Stimulated activated CD8-positive, alpha-beta memory T cell treated with anti-CD3 and anti-CD28 coated beads, Interleukin-7, amount 100 ng/mL, for 4 hours (primary cell): ENCODE measurements at places on chromosomes 13 and 19.

- DNase-seq = no peak
These were observed 5.0 kb downstream of the MLLT1 start for GRCh38 chr19:6274756-6275155.

- peak; percentile 17 for DNase-seq
These were observed 8.8 kb upstream of the CACNG6 start for GRCh38 chr19:53982611-53983010.

DNA sequence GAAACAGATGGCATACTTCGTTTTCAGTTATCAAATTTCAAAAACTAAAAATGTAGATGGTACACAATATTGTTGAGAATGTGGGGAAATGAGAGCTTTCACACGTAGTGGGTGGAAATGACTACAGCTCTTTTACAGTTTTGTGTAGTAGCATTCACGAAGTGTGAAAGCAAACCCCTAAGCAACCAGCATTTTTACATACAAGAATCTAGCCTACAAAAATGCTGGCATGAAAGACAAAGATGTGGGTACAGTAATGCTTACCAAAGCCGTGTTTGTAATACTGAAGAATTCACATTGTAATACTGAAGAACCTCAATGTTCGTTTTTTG lies 6.3 kb upstream of the ZNF283 start:
- DNase-seq = no peak

DNA sequence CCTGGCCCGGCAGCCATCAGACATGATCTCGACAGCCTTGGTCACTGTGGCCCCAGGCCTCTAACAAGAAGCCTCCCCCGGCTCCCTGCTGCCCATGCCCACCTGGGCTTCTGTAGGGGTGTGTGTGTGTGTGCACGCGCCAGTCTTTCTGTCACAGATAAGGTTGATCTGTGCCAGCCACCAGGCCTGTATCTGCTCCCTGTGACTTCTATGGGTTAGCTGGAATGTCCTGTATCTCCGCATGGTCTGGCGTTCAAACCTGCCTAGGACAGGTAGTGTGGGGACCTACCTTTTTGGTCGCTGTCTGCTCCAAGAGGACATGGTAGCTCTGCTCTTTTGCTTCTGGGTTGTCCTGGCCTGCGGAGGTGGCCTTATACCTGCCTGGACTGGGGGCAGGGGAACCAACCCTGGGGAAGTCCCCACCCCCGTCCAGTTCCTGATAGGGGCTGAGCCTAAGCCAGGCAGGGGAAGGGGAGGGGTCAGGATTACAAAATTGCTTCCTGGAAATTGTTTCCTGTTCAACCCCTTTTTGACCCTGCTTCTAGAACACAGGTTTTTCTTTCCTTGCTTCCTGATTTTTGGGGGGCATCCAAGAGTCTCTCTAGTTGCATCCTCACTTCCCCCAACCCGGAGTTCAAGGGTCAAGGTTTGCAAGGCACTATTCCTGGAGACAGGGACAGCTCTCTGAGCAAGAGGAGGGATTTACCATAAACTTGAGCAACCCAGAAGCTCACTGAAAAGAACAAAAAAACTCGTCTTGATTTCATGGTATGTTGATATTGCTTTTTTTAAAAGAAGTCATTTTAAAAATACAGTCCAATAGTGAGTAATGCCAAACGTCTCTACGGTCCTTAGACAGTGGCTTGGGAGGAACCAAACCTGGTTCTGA lies at the start of gene LRG1:
Gene LRG1 (minus strand): TSS at position 344 of the 889 bp plus-strand sequence. CDS start 23 bp downstream, at position 321.
- no peak for DNase-seq

- no peak for DNase-seq
These were observed 3.0 kb downstream of the MARK4 start for GRCh38 chr19:45254044-45254531.

DNA sequence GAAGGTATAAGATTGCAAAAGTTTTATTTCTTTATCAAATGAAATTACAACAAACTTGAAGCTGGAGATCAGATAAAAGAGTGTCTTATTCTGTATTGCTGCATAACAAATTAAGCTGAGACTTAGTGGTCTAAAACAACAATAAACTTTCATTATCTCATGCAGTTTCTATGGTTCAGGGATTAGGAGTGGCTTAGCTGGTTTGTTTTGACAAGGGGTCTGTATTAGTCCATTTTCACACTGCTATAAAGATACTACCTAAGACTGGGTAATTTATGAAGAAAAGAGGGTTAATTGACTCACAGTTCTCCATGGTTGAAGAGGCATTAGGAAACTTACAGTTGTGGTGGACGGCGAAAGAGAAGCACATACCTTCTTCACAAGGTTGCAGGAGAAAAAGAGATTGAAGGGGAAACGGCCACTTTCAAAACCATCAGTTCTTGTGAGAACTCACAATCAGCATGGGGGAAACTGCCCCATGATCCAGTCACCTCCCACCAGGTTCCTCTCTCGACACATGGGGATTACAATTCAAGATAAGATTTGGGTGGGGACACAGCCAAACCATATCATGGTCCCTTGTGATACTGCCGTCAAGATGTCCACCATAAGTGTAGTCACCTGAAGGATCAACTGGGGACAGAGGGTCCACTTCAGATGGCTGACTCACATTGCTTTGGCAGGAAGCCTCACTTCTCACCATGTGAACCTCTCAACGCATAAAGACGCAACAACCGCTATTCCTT lies 97.8 kb downstream of the RNF17 start:
- DNase-seq = no peak

DNA sequence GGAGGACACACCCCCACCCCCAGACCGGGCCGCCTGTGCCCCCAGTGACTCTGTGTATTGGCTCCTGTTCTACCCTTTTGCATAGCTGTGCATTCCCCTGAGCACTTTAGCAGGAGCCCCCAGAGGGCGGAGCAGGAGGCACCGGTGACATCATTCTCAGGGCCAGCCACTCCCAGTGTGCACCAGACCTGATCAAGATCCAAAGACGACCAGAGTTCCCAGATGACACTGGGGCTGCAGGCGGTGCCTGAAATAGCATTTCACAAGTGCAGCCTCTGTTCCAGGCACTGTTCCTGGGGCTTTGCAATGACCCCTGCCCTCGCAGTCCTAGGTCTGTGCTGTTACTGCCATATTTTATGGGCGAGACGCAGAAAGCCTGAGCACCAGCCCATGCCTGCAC lies 14.5 kb upstream of the PTPRS start:
- DNase-seq = no peak

GRCh38 chr19:13808856-13809255 lies 13.6 kb downstream of the ZSWIM4 start:
- DNase-seq = no peak

DNA sequence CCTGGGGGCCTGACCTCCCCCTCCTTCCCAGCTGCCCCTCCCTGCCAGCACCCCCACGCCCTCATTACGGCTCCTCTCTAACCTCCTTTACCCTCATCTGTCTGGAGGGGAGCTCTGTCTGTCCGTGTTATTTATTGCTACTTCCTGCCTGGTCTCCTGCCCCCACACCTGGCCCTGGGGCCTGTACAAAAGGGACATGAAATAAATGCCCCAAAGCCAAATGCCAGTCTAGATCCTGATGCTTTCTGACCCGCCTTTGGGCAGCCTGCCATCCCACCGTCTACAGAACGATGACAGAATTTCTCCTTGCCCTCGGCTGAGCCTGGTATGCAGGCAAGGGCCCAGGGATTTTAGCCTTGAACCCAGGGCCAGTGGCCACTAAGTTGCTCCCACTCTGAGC lies 15.4 kb upstream of the CD22 start:
- no peak for DNase-seq

GRCh38 chr19:49017666-49018351 lies 918 bp upstream of the LHB start:
- no peak for DNase-seq

- no peak for DNase-seq
These were observed 14.3 kb upstream of the ILF3 start for GRCh38 chr19:10639836-10640235.

- no peak for DNase-seq
These were observed 8.2 kb downstream of the IL4I1 start for GRCh38 chr19:49888510-49888824.

DNA sequence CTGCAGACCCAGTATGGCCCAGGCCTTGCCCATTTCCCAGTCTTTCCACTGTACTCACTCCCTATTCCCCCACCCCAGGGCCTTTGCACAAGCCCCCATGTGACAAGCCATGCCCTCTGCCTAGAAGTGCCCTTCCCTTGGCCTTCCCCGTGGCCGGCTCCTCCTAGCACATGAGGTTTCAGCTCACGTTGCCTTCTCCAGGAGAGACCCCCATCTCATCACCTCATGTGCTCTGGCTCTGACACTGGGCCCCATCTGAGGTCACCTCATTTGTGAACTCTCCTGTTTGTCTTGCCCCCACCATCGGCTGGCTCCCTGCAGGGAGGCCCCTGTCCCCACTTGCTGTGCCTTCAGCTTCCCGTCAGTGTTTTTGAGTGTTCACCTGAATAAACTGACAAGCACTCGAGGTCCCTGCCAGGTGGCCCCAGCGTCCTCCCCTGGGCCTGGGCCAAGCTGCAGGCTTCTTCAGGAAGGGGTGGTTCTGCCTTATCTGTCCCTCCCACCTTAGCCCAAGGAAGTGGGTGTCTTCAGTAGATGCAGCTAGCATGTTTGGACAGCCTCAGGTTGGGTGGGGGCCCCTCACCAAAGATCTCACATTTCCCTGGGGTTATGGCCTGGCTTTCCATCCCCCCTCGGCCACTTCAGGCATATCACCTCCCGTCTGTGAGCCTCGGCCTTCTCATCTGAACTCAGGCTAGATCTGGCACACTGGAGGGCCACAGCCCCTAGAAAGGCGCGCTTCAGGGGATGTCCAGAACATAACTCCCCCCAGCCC lies 3.8 kb upstream of the SLC25A42 start:
- DNase-seq = no peak

DNA sequence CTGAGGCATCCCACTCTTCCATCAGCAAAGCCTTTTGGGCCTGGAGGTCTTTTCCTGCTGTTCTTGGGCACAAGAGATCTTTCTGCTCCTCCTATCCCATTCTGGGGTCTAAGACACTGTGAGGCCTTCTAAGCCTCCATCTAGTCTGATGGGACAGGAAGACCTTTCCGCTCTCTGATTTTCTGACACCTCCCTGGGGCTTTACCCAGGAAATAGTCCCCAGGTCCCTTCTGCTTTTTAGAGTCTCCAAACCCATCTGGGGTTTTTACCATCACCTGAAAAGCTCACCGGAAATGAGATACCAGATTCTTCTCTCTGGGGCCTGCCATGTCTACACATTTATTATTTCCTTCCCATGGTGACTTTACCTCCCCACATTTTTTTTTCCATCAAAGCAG lies 21.1 kb downstream of the CLEC17A start:
- DNase-seq = no peak

DNA sequence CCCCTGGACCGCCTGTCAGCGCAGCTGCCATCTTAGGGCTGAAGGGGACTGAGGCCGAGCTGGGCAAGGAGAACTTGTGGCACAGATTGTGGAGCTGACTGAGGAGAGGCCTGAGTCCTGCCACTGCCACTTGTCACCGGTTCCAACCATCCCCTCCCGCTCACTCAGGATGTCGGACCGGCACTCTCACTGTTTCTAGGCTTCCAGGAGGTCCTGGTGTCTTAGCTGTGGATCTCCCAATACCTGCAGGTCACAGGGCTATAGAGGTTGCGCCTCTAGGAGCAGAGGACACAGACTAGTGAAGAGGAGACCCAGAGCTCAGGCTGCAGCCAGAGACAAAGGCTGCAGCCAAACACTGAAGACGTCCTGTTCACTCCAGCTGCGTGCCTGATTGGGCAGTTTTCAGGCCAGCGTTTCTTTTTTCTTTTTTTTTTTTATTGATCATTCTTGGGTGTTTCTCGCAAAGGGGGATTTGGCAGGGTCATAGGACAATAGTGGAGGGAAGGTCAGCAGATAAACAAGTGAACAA lies 15.3 kb upstream of the ZNF486 start:
- DNase-seq = no peak

DNA sequence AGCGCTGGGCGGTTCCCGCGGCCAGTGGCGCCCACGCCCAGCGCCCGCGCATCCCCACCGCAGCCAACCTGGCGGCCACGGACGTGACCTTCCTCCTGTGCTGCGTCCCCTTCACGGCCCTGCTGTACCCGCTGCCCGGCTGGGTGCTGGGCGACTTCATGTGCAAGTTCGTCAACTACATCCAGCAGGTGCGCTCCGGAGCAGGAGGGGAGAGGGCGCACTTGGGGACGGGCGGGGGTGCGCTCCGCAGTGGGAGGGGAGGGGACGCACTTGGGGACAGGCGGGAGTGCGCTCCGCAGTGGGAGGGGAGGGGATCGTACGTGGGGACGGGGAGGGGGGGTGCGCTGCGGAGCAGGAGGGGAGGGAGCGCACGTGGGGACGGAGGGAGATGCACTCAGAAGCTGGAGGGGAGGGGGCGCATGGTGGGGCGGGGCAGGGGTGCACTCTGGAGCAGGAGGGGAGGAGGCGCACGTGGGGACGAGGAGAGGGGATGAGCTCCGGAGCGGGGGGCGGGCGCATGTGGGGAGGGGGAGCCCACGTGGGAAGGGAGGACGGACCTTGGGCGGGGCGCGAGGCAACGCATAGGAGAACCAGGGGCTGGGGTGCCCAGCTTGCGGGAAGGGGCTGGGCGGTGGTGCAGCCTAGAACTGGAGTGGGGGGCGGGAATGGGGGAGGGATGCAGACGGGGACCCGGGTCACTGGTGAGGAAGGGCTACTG lies 1.5 kb downstream of the KISS1R start:
- no peak for DNase-seq

- no peak for DNase-seq
These were observed 13.0 kb upstream of the ZNF460 start for GRCh38 chr19:57267291-57267690.

- no peak for DNase-seq
These were observed 123.4 kb upstream of the MCF2L start for GRCh38 chr13:112845511-112846144.

DNA sequence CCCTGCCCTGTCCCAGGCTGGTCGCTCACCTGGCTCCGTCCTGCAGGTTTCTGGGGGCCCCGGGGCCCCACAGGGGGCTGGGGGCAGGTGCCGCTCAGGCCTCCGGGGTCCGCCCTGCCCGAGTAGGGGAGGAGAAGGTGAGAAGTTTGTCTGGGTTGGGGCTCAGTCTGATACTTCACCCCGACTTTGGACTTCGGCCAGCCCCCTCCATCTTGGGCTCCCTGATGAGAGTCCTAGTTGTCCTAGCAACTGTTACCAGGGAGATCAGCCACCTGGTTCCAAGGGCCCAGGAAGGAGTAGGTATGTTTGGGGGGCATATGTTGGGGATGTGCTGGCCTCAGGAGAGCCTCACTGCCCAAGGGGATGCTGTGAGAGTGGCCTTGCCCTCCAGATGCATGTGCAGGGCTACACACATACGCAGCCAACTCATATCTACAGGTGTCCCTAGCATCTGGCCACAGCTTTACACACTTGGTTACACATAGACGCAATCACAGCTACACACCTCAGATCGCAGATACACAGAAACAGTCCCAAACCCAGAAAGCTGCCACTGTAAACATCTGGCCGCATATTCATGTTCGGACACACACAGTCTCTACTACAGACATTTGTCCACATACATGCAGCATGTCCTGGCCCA lies 3.4 kb downstream of the NUMBL start:
- no peak for DNase-seq

DNA sequence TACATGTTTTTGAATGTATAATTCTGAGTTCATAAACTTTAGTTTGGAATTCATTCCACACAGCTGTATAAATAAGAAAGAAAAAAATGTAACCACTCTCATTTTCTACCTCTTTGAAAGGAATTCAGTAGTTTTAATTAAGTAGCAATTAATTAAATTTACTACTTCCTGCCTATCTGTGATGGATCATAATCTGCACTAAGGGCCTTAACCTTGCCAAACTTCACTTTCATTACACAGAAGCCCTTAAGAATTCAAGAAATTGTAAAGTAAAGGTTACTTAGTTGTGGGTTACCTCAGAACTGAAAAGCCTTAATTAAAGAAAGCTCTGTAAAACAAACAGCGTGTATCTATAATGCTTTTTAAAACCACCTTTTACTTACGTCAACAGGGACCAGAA lies 111.9 kb upstream of the FBXL3 start:
- no peak for DNase-seq

- DNase-seq = no peak
These were observed 22.0 kb downstream of the ZNF235 start for GRCh38 chr19:44282846-44283245.
